ENCODE measurements at places on chromosomes 13 and 19.

DNA sequence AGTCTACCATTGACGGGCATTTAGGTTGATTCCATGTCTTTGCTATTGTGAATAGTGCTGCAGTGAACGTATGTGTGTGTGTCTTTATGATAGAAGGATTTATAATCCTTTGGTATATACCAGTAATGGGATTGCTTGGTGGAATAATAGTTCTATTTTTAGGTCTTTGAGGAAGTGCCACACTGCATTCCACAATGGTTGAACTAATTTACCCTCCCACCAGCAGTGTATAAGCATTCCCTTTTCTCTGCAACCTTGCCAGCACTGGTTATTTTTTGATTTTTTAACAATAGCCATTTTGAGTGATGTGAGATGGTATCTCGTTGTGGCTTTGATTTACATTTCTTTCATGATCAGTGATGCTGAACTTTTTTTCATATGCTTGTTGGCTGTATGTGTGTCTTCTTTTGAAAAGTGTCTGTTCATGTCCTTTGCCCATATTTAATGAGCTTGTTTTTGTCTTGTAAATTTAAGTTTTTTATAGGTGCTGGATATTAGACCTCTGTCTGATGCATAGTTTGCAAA, 37.5 kb downstream of the RFC3 start:
- DNase-seq, result no peak

- no peak for DNase-seq
These were observed 76.1 kb upstream of the SLC15A1 start for GRCh38 chr13:98828614-98829013.

GRCh38 chr13:48547663-48548092, 14.8 kb upstream of the RCBTB2 start:
- DNase-seq, result no peak

DNA sequence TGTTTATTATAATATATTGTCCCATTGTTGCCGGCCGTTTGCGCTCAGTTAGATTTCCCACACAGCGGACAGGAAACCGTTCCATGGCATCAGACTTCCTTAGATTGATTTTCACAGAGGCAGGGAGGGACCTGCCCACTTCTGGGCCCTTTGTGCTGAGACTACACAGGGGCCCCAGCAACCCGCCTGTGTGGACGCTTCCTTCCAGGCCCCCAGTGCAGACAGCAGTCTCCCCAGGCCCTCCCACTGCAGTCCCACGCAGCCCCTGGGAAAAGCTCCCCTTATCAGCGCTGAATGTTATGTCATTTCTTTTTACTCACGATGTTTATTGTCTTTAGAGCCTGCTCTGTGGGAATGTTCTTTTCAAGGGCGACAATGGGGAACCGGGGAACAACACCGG, 351.7 kb upstream of the ARGLU1 start:
- DNase-seq, result no peak

DNA sequence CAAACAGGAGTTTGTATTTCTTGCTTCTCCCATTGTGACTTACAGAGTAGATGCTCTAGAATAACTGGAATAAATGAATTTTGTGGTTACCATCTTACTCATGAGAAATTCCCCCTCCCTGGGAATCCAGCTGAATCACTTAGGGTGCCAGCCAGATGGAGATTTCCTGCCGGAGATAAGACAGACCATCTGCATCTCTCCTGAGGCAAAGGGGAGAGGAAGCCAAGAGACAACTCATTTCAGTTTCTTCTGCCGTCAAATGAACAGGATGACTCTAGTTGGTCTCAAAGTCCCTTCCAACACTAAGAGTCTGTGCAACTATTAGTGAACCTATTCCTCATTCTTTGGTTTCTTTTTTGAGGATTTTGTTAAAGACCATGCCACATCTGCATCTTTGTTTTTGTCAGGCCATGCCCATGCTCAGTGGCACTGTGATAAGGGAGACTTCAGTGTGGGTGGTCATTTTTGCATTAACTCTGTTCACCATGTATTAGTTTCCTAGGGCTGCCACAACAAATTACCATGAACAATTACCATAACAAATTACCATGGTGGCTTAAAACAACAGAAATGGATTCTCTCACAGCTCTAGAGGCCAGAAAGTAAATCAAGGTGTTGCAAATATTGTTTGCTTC, 112.8 kb downstream of the NDFIP2 start:
- DNase-seq, result no peak

DNA sequence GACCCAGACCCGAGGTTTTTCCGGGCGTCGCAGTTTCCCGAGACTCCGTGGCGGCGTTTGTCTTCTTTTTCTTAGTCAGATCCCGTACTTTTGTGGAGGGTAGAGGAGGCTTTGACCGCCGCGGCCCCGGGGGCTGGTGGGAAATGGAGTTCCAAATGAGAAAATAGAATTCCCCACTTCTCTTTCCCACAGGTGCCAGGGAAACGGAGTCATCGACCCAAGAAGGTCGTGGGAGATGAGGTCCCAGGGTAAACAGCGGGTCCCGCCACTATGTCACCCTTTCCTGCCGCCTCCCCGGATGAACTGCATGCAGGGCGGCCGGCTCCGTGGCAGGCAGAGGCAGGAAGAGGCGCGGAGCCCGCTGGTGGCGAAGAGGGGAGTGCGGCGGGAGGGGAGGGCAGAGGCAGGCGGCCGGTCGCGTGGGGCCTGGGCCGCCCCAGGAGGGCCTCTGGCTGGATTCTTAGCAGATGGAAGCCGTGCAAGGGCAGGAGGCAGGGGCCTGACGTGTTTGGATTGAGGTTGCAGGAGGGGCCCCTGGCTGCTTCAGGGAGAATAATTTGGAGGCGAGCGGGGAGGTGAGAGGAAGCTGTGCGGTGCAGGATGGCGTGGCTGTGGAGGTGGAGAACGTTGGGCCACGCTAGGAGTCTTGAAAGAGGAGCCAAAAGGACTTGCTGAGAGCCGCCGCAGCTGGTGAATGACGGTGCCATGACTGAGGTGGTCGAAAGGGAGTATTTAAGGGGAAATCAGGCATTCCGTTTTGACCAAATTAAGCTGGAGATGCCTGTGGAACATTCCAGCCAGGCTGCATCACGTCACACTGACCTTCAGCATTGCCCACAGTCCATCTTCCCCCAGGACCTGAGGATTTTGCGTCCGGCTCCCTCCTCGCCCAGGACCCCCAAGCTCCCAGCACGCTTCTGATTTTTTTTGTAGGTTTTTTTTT, 11.7 kb downstream of the CYTH2 start:
- DNase-seq, result no peak

GRCh38 chr19:34487651-34488051, 6.1 kb downstream of the WTIP start:
- DNase-seq, result no peak

- no peak for DNase-seq
These were observed 33.0 kb downstream of the CYP4F2 start for GRCh38 chr19:15864824-15865223.

DNA sequence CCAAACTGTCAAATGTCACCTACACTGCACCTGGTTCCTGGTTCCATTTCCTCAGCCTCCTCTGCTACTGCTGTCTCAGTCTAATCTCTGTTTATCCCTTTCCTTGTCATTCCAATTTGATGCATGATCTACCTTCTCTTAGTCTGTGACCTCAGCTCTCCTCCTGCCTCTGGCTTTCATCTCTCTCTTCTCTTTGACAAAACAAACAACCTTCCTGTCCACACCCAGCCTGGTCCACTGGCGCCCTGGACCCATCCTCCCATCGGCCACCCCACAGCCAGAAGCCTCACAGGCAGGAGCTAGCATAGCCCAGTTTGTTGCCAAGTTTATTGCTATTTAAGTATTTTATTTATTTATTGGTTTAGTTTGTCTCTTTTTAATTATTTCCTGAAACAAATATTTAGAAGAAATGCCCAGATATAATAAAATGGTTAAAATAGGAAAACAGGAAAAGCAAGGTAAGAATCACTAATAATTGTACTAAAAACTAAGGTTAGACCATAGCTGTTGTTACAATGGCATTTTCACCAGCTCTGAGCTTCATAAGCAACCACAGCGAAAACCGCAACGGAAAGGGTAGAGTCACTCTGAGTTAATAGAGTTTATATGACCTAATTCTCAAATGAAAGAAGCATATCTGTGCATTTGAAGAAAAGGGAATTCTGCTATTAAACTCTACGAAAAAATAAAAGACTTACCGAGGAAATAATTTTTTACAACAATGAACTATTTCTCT, 68.6 kb downstream of the EFNB2 start:
- DNase-seq, result no peak

DNA sequence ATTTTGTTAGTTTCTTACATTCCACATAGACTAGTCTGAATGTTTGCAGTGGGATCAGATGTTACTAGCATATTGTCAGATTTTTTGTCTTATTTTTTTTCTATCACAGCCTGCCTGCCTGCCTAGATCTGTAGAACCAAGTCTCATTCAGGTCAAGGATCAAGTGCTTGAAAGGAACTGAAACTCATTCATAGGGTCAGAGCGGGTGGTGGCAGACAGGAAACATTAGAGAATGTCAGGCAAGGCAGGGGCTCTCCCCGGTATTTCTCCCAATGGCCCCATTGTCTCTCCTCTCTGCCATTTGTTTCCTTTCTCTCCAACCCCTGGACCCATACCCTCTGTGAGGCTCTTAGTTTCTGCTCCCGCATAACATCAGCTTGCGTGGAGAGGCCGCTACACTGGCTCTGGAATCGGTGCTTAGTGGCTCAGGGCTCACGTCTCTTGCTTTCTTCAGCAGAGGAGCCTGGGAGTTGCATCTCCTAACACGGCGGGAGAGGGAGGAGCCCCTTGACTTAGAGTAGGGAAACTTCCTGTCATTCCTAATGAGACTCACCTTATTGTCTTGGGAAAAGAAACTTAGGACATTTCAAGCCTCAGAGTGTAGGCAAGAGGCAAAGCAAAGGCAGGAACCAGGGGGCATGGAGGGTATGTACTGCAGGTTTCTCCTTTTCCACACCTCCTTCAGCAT, 35.6 kb upstream of the SPATA13 start:
- no peak for DNase-seq

DNA sequence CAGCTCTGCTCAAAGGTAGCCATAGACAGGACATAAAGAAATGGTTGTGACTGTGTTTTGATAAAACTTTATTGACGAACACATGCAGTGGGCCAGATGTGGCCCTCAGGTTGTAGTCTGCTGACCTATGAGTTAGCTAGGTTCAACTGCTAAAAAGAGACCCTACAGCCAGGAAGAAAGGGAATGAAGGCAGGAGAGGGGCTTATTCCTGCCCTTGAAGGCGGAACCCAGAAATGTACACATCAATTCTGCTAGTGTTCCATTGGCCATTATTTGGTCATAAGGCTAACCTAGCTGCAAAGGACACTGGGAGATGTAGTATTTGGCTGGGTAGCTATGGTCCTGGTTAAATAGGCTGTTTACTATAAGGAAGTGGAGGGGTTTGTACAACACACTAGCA, 18.0 kb downstream of the APBA3 start:
- no peak for DNase-seq

DNA sequence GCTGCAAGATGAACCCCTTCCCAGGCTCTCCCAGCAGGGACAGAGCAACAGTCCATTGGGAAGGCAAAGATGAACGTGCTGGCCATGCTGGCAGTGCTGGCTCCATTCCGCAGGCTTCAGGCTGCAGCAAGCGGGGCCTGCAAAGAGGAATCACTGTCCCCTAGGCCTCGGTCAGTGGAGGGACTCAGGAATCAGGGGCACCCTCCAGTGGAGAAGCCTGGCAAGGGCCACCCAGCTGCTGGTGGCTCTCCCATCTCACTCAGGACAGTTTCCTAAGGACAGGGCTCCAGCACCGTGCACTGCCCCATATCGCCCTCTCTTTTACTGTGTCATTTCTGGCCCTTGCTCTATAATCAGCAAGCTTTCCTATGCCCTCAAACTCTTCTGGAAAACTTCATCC, 498.6 kb downstream of the EFNB2 start:
- no peak for DNase-seq

DNA sequence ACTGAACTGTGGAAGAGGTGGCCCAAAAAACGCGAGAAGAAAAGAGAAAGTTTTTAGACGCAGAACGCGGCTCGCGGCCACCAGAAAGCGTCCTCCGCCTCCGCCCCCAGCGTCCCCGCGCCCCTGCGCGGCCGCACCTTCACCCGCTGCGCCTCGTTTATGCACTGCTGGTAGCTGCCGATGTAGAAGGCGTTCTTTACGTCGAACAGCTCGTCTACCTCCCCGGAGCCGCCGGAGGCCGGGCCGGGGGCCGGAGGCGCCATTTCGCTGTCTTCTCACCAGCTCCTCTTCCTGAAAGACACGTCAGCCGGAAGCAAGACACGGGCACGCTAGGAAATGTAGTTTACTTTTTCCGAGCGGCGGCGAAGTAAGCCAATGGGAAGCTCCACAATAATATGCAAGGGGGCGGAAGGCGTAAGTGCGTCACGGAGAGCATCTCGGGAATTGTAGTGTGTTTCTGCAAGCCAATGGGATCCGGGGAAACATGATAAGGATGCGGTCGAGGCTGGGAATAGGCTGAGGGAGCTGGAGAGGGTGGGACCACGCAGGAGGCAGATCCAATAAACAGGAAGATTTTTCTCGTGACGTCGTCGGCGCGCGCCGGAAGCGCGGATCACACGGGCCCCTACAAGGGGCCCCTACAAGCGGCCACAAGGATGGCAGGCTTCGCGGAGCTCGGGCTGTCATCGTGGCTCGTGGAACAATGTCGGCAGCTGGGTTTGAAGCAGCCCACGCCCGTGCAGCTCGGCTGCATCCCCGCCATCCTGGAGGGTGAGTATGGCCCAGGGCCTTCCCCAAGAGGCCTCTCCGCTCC, at the start of the genes COPE and DDX49:
Gene COPE, minus strand, starts transcription at position 302 of the 814 bp plus-strand sequence. Its CDS starts 39 bp downstream, at position 263.
Gene DDX49, plus strand, starts transcription at position 630 of the 814 bp plus-strand sequence. Its CDS starts 27 bp downstream, at position 657.
- peak; percentile 96 for DNase-seq

GRCh38 chr19:54937926-54938325, 9.4 kb downstream of the NLRP7 start:
- DNase-seq, result no peak

DNA sequence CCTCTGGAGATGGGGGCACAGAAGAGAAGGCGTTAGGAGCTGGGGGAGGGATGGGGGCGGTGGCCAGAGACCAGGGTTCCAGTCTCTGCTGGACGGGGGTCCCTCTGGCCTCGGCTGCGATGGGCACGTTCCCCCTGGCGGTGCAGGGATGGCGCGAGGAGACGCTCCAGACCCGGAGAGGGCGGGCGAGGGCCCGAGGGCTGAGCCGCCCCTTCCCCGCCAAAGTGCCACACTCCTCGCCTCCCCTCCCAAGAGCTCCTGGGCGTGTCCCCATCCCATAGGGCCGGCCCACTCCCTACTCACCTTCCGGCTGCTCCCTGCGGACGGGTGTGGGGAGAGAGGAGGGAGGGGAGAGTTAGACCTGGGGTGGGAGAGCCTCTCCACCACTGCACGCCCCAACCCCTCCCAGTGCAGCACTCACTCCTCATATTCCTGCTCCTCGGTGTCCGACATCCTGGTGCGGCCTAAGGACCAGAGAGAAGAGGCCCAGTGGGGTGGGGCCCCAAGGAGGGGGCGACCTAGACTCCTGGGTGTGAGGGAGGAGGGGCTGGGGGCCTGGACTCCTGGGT, 2.2 kb downstream of the TNNT1 start:
- DNase-seq, result no peak

- DNase-seq, result no peak
These were observed 3.5 kb downstream of the IER2 start for GRCh38 chr19:13153569-13154240.

GRCh38 chr13:54709546-54709945, 1680.9 kb downstream of the OLFM4 start:
- no peak for DNase-seq

GRCh38 chr13:80508031-80508430, 167.1 kb upstream of the SPRY2 start:
- no peak for DNase-seq

- no peak for DNase-seq
These were observed 1694.8 kb upstream of the PCDH20 start for GRCh38 chr13:63110466-63110865.

GRCh38 chr19:40502647-40503319, 36.0 kb downstream of the SPTBN4 start:
- no peak for DNase-seq

- no peak for DNase-seq
These were observed 15.2 kb upstream of the CHST8 start for GRCh38 chr19:33606556-33606955.
